Spinal cord (tissue), 10 donors: ENCODE measurements at places on chromosomes 1 and 21. TPM values are rescaled to one million over a fixed set of nuclear protein-coding genes. Genes with fewer than 3 reads are reported as not detected.

DNA sequence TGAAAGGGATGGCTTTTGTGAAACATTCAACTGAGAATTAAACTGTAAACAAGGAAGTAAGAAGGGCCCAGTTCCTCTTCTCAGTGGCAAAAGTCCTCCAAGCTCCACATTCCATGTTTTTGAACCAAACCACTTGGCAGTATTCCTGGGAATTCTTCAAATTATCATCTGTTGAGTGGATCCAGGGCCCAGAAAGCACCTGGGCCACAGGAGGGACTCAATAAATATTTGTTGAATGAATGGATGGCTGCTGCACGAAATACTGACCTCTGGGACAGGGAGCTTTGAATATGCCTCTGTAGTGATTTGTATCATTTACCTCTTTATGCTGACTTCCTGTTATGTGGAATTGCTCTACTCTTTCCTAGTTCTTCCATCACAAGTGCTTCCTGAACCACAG, 4.7 kb downstream of the SLC35F3 start:
- no peaks in the 10 kb centered on the region for H3K36me3 ChIP-seq
- peaks cover 10% of the 10 kb centered on the region for H3K4me1 ChIP-seq
- peaks cover 10% of the 10 kb centered on the region for H3K27me3 ChIP-seq
- H3K27ac ChIP-seq, result no peak overlapping the region
- DNase-seq, result no peak

DNA sequence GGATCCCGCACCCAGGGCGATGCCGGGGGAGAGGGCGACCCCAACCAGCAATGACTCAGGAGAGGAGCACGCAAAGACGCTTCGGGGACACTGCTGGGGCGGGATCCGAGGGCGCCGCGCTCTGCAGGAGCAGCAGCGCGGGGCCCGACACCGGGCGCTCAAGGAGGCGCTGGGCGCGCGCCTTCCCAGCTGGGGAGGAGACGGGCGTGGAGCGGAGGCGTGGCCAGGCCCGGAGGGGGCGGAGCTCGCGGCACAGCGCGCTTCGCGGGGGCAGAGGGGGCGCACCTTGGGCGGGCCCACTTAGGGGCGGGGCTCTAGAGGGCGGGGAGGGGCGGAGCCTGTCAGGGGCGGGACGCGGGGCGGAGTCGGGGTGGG, 369 bp downstream of the SUMO3 start:
- H3K36me3 ChIP-seq, result peaks cover 23% of the 10 kb centered on the region
- H3K4me3 ChIP-seq, result peak overlapping the region; percentile 58
- peaks cover 29% of the 10 kb centered on the region for H3K4me1 ChIP-seq
- DNase-seq, result peak; percentile 94
- no peak overlapping the region for H3K27ac ChIP-seq

Gene DMBX1
- total RNA-seq, result 0.10 TPM

GRCh38 chr1:28976248-28976647, 61.9 kb downstream of the EPB41 start:
- no peaks in the 10 kb centered on the region for H3K4me1 ChIP-seq
- H3K27ac ChIP-seq, result no peak overlapping the region
- H3K4me3 ChIP-seq, result no peak overlapping the region
- no peaks in the 10 kb centered on the region for H3K36me3 ChIP-seq
- no peaks in the 10 kb centered on the region for H3K27me3 ChIP-seq

DNA sequence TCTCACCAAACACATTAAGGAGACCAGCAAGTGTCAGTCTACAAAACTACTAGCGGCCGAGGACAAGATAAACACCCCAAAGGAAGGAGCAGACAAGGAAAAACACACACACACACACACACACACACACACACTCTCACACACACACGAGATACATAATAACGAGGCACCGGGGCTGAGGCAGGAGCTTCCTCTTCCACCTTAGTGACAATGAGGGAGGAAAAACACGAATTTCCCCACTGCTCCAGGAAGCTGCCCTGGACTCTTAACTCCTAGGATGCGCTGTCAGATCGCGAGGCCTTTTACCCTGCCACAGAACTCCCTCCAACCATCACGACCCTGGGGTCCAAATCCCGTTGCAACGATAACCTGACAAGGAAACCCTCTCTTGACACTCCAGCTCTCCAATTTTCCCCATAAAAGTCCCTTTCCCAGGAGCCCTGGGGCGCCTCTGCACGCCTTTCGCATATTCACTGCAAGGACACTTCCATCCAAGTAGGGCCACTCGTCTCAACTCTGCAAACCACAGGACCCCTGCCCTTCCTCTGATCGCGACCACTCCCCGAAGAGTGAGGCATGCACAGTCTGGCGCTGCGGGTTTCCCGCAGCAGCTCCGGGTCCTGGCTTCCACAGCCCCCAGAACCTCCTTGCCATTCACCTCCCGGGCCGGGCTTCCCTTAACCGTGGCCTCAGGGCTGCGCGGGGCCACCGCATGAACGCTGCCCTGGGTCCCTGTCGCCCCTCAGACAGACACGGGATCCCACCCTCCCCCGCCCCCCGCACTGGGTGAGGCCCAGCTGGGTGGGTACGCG, 581 bp downstream of the ETV3 start:
- peaks cover 16% of the 10 kb centered on the region for H3K4me1 ChIP-seq
- H3K36me3 ChIP-seq, result peaks cover 16% of the 10 kb centered on the region
- H3K27ac ChIP-seq, result peak overlapping the region; percentile 97
- H3K27me3 ChIP-seq, result no peaks in the 10 kb centered on the region
- no peak for DNase-seq

Gene CFHR3
- total RNA-seq, result 0.30 TPM

GRCh38 chr21:40129809-40130208, 262.6 kb downstream of the PCP4 start:
- H3K4me3 ChIP-seq, result no peak overlapping the region
- H3K4me1 ChIP-seq, result no peaks in the 10 kb centered on the region
- no peak for DNase-seq
- H3K27ac ChIP-seq, result no peak overlapping the region

Gene OR2M3
- total RNA-seq, result 0.06 TPM

GRCh38 chr1:154689083-154689482, 81.1 kb upstream of the ADAR start:
- DNase-seq, result no peak
- H3K27ac ChIP-seq, result no peak overlapping the region
- no peaks in the 10 kb centered on the region for H3K4me1 ChIP-seq
- H3K36me3 ChIP-seq, result no peaks in the 10 kb centered on the region

DNA sequence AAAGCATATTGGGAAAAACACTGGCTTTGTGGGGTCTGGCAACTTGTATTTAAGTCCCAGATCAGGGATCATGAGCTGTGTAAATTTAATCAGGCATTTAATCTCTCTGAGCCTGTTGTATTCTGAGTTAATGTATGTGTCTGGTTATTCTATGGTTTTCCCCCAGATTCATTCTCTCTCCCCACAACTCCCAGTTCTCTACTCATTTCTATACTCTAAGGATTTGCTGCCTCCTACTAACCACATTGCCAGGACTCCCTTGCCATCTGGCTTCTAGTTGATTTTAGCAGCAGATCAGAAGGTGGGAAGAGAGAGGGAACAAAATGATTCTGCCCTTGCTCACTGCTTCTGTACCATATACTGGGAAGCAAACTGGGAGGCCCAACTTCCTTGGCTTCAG, 31.4 kb upstream of the S1PR1 start:
- H3K4me3 ChIP-seq, result no peak overlapping the region
- no peaks in the 10 kb centered on the region for H3K36me3 ChIP-seq
- H3K27ac ChIP-seq, result no peak overlapping the region
- DNase-seq, result peak; percentile 20
- no peaks in the 10 kb centered on the region for H3K4me1 ChIP-seq

DNA sequence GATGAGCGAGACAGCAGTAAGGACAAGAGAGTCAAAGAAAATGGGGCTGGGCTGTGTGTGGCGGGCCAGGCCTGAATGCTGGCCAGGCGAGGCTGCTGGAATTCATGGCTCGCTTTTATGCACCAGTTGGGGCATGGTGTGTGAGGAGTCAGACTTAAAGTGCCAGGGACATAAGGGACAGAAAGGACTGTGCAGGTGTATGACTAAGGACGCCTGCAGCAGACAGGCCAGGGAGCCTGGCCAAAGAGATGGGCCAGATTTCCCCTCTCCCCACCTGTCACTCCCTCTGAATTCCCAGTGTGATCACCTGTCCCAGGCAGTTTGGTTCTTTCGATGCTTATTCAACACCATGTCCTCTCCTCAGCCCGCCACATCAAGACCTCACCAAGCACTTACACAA, 16.9 kb upstream of the SMIM12 start:
- H3K27ac ChIP-seq, result no peak overlapping the region
- no peaks in the 10 kb centered on the region for H3K27me3 ChIP-seq
- H3K36me3 ChIP-seq, result peaks cover 9% of the 10 kb centered on the region

DNA sequence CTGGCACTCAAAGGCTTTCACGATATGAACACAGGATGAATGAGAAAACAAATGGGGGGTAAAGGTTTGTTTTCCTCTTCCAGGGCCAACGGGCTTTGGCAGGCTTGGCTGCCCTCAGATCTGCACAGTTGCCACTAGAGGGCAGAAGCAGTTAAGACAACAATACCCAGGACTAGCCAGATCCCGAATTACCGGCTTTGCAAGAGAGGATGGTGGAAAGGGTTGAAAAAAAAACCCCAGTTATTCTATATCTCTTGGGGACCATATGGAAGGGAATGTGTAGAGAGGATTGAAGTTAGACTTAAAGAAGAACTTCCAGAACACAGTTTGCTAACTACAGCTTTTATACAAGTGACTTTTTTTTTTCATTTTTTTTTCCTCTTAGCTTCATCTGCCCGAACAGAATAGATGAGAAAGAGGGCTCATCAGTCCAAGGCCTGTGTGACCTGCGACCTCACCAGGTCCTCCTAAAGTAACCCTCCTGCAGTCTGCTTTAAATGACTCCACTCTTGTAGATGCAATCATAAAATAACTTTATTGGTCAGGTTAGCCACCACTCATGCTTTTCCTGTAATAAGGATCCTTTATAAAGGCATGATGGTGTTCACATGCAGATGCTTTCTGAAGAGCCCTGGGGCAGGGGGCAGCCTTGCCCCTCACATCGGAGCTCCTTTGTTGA, 10.7 kb downstream of the FMOD start:
- peak overlapping the region; percentile 64 for H3K27ac ChIP-seq
- no peak overlapping the region for H3K4me3 ChIP-seq
- no peaks in the 10 kb centered on the region for H3K36me3 ChIP-seq
- H3K27me3 ChIP-seq, result peaks cover 2% of the 10 kb centered on the region

DNA sequence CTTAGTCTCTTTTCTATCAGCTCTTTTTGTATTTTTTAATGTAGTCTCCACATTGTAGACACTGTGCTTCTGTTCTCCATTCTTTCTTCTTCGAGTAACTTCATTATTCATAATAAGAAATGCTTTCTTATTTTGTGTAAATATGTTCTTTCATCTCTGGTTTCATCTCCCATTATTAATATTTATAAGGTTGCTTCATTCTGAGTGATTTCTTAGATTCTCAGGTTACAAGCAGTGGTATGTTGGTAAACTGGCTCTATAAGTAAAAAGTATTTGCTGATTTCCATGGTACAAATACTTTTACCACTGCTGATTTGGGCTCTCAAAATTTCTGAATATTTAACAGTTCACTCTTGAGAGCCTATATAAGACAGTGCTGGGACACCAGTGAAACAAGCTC, 81.3 kb downstream of the CDC14A start:
- DNase-seq, result no peak
- H3K36me3 ChIP-seq, result no peaks in the 10 kb centered on the region
- no peaks in the 10 kb centered on the region for H3K4me1 ChIP-seq

Gene OR2AK2
- total RNA-seq, result 1.1 TPM

DNA sequence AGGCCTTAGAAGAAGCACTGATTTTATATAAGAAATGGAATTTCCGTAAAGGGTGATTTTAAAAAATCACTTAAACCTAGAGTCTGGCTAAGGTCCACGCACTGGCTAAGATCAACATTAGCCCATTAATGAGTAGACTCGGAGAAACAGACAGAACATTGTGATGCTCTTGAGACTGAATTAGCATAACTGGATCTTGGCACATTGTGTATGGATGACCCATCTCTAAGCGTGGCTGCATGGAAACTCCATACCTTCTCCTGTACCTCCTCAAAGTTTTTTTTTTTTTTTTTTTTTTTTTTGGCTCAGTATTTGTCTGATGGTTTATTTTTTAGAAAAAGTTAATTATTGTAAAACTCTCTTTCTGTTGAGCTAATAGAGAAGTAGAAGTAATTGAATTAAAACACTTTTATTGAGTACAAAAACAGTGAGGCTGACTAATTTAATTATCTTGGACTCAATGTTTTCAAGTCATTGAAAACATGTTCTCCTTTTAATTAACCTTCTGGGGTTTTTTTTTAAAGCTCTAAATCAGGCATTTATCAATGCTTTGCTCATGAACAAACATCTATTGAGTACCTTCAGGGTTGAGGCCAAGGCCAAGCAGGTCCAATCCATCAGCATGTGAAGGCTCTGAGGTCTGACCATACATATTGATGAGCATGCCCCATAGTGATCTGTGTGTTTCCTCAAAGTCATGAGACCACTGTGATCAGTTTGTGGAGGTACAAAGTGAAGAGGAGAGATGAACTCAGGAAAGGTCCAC, 74.0 kb downstream of the TLR5 start:
- DNase-seq, result peak; percentile 62
- peaks cover 14% of the 10 kb centered on the region for H3K4me1 ChIP-seq
- no peaks in the 10 kb centered on the region for H3K36me3 ChIP-seq
